ENCODE measurements at places on chromosomes 3 and 15.

DNA sequence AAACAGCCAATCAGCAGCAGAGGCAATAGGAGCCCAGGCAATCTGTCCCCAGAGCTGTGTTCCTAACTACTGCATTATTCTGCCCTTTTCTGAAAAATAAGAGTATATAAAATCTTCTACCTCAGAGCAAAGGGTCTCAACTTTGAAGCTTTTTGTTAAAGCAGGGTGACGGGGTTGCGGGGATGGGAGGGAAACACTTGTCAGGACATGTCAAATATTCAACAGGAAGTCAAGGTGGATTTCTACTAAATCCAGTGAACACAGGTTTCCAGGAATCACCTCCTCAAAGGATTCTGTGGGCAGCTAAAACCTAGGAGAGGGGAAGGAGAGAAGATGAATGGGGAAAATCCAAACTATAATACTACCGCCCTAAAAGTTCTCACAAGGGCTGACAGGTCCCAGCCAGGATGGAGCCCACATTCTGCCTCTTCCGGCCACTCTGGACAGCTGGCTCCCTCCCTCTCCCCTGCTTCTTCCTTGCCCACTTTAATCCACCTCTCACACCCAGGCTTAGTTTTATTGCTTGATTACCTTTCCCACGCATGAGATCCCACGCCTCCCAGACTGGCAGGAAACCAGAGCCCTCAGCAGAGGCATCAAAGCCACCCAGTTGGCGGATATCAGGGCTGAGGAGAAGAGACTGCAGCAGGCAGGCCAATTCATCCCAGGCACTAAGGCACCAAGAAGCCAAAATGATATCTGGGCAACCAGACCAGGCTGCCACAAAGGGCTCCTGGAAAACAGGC is 77.2 kb downstream of the OSBPL10 start:
- DNase-seq: no peak

GRCh38 chr3:44093531-44093930 is 148.2 kb upstream of the TOPAZ1 start:
- DNase-seq: no peak

- DNase-seq: no peak
Observed at GRCh38 chr3:172564499-172564898, 41.3 kb upstream of the TNFSF10 start.

DNA sequence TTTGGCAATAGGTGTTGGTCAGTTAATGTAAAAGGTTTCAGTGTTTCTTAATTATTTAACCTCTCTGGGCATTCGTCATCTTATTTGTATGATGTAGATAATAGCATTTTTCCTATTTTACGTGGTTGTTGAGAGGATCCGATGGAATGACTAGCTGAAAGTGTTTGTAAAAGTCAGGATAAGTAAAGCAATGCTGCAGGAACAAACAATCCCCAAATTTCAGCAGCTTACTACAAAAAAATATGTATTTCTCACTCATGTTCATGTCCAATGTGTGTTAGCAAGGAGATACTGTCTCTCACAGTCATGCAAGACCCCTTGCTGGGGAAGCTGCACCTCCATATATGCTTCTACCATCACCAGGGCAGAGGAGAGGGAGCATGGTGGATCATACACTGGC is 38.7 kb downstream of the CEMIP start:
- DNase-seq: no peak

DNA sequence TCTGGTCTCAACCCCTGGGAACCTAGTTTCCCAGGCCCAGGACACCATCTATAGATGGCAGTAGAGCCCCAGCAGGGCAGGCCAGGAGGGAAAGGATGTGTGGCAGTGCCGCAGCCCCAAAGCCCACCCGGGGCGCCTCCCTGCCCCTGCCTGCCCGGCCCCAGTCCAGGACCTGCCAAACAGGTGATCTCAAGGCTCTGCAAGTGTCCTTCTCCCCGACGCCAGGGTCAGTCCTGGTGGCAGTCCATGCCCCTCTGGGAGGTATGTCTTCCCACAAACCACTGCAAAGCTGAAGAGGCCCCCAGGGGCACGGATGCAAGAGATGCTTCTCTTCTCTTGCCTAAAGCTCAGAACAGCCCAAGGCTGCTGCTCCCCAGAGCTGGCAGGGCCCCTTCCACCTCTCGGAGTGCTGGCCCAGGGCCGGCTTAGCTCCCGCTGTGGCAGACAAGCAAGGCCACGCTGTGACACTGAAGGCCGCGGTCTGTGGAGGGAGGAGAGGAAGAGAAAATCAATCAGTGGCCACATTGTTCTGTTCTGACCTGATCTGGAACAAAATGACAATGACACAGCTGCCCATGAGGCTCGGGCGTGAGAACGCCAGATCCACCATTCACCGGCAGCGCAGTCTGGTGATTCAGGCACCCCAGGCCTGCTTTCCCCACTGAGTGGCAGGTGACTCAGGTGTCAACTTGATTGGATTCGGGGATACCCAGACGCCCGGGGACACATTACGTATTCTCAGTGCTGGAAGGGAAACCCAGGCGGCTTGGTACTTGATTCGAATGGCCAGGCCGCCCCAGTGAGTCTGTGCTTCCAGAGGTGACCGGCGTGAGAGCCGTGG is 34.0 kb downstream of the KLHL25 start:
- DNase-seq: no peak
